ENCODE measurements at places on chromosomes 5 and 9.

DNA sequence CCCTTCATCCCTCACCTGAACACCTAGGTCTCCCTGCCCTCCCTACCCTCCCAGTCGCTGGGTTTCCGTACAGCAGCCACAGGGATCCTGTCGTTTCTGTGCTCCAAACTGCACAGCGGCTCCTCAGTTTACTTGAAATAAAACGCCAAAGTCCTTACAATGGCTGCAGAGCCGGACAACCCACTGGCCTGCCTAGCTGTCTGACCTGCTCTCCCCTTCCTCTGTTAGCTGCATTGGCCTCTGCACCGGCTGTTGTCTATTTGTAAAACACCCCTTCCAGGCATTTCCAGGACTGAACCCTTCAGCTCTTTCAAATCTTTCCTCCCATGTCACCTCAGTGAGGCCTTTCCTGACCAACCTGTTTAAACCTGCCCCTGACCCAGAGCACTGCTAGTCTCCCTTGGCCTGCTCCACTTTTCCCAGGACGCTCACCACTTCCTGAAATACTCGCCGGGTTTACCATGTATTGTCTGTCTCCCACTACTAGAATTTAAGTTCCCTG lies 9.1 kb upstream of the MGAT1 start:
- DNase-seq: no peak

DNA sequence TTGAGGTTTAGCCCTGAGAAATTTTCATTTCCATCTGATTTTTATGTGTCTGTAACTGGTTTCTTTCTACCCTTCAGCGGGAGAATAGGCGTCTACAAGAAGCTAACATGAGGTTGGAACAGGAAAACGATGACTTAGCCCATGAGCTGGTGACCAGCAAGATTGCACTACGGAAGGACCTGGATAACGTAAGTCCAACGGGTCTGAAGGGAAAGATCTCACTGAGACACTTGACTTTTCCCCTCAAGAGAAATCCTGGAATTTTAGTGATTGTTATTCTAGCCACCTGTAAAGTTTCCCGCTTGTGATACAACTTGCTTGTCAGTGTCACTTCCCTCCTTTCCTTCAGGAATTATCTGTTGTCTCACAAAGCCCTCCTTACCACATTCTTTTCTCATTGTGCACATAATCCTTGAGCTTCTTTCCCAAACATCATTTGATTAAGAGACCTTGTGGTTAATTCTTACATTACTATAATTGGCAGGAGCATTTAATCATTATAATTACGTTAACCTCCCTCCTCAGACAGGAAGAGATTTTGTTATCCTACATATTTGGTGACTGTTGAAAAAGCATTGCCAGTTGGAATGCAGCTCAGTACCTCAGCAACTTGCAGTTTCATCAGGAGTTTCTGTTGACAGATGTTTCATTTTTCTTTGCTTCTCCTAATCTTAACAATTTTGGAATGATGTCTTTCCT lies 56.9 kb downstream of the GPR21 start:
- DNase-seq: no peak

- DNase-seq: no peak
Measured at GRCh38 chr9:13430368-13431221, 151.1 kb upstream of the MPDZ start.

GRCh38 chr9:95155220-95155619 lies 162.3 kb downstream of the FANCC start:
- no peak for DNase-seq

GRCh38 chr5:136418301-136418700 lies 53.0 kb upstream of the TRPC7 start:
- no peak for DNase-seq

- DNase-seq: no peak
Measured at GRCh38 chr5:65213921-65214525, 267.7 kb downstream of the ADAMTS6 start.

Measured in stimulated activated CD4-positive, alpha-beta T cell treated with anti-CD3 and anti-CD28 coated beads, Interleukin-12 subunit alpha, Interleukin-12 subunit beta, amount 100 ng/mL, for 24 hours (primary cell).